ENCODE measurements at places on chromosomes 6 and 20.

GRCh38 chr6:2756687-2757224 lies 6.0 kb upstream of the MYLK4 start:
- DNase-seq = no peak

- no peak for DNase-seq
Measured at GRCh38 chr6:34576286-34576955, 20.3 kb upstream of the SPDEF start.

DNA sequence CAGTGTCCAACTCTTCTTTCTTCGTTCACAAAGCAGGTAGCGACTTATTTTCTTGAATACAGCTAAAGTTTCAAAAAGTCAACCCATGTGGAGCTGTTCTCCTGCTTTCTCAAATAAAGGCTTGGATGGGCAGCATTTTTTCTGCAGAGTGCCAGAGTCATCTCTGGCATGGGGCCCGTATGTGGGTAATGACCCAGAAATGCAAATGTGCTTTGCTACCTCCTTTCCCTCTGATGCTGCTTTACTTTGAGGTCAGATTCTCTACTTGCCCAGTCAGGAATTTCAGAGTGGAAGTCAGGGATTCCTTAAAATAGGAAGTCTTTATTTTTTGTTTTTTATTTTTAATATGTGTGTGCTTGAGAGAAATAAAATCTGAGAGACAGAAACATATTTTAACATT lies 4.9 kb downstream of the NKAIN2 start:
- no peak for DNase-seq

DNA sequence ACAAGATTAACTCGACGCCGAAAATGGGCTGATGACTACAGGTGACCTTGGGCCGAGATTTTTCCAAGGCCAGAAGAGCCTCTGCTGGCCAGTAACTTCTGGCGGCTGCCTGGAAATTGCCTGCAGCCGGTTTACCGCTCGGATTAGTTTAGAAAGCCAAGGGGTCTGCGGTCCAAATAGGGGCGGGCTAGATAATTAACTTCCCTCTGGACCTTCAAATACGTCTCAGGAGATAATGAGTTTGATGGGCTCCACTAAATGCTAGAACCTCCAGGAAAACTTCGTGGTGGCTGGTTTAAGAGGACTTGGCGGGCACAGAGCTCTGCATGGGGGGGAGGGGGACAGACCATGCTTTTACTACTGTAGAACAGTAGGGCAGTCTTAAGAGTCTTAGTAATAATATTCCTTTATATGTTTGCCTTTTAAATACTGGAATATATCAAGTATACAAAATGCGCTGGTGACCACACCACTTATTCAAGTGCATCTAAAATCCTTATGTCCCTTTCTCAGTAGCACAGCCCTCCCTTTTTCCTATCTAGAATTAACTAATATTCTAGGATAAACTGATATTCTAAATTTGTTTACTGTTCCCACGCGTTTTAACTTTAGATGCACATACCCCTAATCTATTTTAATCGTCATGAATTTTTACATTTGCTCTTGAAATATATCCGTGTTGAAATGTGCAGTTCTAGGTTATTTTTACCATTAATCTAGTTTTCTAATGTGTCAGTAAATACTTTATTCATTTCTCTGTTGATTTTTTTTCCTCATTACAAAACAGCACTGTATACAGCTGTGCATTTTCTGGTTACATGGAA lies 107.5 kb upstream of the PRSS16 start:
- DNase-seq = no peak

GRCh38 chr6:56551409-56552120 lies 91.1 kb downstream of the DST start:
- DNase-seq = no peak

DNA sequence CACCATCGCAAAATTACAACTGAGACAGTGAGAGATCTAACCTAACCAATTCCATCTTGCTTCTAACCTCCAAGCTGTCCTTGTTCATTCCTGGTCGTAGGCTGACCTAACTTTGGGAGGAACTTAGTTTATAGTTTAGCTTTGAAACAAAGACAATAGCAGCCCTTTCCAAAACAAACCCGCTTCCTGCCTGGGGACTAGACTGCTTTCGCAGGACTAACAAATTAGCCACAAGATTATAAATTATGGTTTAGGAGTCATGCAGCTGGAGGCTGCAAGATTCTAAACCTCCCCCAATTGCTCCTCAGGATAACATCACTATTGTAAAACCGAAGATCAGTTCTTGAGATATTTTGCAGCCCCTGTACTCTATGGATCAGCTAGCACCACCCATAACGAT lies 63.2 kb downstream of the TRIM27 start:
- no peak for DNase-seq

DNA sequence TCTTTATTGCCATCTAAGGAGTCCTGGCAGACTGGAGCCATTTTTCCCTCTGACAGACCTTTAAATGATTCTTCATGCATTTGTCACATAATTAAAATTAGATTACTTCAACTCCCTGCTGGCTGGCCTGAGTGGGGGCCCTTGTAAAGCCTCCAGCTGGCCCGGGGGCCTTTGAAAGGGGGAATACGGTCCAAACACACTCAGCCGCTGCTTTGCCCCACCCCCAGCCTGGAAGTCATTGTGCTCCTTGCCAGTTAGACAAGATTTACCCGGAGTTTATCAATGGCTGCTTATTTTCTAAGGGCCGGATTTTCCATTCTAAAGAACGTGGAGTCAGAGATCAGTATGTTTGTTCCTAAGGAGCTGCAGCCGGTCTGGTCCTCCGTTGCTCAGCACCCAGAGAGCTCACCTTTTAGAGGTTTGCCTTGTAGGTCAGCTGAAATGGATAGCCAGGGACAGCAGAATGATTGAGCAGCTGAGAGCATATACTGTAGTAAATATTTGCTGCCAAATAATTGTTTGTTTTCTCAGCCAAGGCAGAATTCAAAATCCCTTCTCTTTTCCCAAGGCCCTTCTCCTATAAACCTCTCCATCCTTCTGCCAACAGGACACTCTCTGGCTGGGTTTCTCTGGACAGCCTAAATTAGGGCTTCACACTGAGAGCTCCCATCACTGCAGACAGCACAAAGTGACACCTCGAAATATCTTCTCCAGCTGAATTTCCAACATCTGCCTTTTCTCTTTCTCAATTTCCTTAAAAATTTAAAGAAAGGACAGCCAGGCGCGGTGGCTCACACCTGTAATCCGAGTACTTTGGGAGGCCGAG lies 68.4 kb upstream of the RBM24 start:
- no peak for DNase-seq

- no peak for DNase-seq
Measured at GRCh38 chr20:57795977-57796560, 86.3 kb upstream of the PMEPA1 start.

- DNase-seq = no peak
Measured at GRCh38 chr20:16533502-16533901, 39.7 kb downstream of the KIF16B start.

DNA sequence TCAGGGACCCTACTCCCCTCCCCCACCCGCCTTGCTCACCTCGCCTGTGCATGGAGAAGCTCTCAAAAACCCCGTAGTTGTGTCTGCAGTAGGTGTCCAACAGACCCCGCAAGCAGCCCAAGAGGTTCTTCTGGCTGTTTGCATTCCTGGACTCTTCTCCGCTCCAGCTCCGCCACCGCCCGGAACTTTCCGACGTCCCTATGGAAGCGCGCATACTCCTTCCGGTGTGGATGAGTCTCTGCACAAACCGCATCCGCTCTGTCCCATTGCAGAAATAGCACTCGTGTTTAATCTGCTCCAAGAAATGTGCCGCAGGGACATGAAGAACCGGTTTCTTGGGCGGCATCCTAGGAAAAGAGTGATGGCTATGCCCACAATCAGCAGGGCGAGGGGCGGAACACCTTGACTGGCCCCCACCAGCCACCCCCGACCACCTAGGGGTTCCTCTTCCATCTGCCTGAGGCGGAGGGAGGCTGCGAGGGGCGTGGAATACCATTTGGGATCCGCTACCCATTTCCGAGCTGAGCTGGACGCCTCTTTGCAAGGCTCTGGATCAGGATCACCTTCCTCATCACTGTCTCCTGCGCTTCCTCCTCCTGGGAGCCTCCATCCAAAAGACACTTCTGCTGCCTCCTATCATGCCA lies 20.2 kb downstream of the HLA-DRA start:
- no peak for DNase-seq

DNA sequence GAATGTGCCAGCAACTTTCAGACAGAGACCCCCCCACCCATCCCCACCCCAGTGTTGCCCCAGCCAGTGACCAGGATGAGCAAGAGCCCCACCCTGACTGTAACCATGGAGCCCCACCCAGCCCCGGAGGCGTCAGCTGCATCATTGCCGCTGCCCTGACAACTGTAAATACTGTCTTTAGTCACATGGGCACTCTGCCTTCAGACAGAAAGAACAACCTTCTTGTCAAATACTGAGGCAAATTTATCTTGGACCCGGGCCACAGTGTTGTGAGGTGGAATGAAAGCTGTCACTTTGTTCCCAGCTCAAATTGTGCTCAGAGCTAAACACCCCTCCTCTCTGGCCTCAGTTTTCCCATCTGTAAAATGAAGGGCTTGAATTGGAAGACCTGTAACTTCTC lies 23.7 kb downstream of the MOCS3 start:
- DNase-seq = peak; percentile 15

DNA sequence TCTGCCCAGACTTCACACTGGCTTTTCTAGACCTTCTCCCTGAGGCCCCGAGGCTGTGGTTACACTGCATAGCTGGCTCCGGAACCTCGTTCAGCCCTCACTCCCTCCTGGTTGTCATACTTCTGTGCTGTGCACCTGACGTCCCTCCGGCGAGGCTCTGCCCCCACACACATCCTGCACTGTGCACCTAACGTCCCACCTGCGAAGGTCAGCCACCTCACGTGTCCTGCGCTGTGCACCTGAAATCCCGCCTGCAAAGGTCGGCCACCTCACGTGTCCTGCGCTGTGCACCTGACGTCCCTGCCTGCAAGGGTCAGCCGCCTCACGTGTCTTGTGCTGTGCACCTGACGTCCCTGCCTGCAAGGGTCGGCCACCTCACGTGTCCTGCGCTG lies 111.0 kb upstream of the FRMD1 start:
- no peak for DNase-seq

- DNase-seq = no peak
Measured at GRCh38 chr6:130674604-130675003, 152.6 kb upstream of the SMLR1 start.

DNA sequence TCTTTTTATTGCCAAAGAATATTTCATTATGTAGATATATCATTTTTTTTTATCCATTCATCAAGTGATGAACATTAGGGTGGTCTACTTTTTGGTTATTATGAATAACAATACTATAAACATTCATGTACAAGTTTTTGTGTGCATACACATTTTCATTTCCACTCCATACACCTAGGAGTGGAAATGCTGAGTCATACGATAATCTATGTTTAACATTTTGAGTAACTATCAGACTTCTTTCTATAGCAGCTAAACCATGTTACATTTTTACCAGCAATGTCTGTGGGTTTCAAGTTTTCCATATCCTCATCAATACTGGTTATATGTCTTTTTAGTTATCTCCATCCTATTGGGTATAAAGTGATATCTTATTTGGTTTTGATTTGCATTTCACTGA lies 65.7 kb downstream of the PRSS35 start:
- no peak for DNase-seq

DNA sequence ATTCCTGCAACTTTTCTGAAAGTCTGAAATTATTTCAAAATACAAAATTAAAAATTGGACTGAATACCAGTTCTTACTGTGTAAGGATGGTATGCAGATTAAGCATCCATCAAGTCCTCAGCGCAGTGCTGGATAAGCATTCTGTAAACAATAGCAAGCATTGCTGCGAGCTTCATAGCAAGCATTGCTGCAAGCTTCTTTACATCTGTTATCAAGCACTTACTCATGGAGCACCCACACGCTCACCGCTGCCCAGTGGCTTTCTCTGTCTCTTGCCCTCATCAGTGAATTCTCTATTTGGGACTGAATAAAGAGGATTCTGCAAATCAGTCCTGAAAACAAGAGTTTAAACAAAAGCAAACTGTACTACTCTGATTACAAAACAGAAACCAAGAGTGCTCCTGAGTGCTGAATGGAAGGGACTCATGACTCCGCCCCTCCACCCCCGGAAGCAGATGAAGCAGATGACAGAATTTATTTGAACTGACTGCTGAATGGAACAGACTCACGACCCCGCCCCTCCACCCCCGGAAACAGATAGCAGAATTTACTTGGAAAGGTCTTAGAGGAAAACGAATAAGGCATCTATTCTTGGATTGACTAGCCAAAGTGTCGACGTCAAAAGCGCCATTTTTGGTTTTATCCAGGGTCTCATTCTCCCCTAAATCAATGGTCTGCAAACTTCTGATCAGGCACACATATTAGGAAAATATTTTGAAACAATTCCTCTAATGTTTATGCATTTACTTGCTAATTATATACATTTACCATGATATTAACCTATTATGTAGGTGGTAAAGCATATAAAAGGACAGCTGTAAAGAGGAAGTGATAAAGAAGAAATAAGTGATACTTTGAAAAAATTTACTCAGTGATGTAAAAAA lies 22.1 kb upstream of the EYA2 start:
- DNase-seq = no peak

- DNase-seq = no peak
Measured at GRCh38 chr6:169845426-169846285, 94.2 kb downstream of the ERMARD start.

GRCh38 chr20:62488470-62488869 lies 12.7 kb upstream of the GATA5 start:
- DNase-seq = no peak

GRCh38 chr6:21538186-21538798 lies 55.3 kb upstream of the SOX4 start:
- DNase-seq = peak; percentile 25

DNA sequence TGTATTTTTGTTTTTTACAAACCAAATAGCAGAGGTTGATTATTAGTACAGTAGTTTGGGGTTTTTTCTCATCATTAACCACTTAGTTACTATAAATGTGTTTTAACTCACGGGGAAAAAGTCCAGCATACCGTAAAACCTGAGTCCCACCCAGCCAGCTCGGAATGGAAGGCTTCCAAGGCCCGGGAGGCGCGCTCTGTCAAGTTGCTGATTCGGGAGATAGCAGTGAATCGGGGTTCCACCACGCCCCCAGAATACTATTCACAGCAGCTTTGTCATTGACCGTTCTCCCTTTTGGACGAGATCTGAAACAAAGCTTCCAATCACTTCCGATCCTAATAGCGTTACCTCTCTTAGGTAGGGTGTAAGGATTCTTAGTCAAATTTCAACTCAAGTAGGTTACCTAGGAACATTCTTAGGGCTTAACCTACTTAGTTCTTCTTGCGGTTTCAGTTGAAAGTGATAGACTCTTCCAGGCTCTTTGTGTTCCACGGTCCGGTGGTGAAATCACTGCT lies 232.8 kb upstream of the QKI start:
- no peak for DNase-seq

DNA sequence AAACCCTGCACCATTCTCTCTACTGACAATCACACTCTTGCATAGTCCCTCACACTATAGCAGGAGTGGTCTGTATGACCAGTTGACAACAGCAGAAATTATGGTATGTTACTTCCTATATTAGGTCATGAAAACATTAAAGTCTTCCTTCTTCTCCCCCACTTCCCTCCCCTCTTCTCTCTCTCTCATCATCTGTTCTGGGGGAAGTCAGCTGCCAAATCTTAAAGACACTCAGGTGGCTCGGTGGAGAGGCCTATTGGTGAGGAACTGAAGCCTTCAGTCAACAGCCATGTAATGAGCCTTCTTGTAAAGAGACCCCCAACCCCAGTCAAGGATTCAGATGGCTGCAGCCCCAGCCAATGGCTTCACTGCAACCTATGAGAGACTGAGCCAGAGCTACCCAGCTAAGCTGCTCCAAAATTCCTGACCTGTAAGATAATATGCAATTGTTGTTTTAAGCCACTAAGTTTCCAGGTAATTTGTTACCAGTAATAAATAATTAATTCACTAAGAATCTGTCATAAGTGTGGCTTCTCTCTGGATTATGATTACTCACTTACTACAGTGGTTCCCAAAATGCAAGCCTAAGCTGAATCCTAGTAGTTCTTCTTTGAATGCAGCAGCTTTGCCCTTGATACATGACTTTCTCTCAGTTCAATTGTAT lies 11.2 kb upstream of the TSBP1 start:
- no peak for DNase-seq

Measured in HCEC 1CT (cell line).